ENCODE measurements at places on chromosomes 4 and X.

DNA sequence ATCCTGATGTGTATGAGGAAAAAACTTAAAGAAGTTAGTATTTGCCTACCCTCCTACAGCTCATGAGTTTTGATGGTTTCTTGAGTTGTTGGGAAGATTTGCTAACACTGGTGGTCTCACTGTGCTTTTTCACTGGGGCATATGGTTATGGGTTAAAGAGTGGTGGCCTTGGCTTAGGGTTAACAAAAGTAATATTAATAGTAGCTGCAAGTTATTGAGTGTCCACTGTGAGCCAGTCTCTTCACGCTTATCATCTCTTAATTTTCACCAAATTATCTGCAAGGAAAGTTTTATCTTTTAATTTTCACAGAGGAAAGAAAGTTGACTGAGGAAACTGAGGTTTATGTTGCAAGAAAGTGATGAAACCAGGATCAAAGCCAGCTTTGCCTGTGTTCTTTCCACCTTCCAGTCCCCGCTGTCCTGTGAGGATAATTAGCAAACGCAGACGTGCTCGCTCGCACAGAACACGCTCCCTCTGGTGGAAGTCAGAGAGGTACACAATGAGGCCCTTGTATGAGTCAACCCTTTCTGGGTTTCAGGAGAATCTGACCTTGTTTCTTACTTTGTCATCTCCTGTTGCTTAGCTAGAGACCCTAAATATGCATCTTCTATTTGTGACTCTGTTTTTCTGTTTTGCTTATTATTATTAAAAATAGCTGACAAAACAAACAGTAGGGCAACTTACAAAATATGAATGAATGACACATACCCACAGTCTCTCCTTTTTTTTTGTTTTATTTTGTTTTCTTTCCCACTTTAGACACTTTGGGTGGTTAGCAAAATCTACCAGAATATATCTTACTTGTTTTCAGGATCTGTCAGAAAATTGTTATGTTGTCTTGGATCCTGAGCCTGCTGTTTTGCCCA, 94.3 kb downstream of the DDIT4L start:
- peak; percentile 34 for DNase-seq

- no peak for DNase-seq
Observed at GRCh38 chrX:2462074-2462473, 38.7 kb downstream of the DHRSX start.

DNA sequence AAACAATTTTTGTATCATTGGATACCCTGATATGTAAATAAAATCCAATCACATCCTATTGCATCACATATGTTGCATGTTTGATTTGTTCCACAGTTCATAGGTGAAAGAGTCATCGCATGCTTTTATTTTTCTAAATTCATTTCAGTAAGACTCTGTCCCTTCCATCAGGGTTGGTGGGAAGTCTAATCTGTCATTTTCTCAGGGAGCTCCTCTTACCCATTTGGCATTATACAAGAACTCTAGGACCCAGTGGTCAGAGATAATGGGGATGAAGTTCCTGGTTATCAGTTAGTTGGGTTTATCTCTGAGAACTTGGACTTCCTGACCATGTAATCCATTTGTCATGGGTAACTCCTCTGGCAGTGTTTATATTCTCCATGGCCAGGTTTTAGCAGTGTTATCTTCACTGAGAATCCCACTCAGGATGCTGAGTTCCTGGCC, 227.1 kb upstream of the JADE1 start:
- no peak for DNase-seq

- no peak for DNase-seq
Observed at GRCh38 chr4:4914965-4915845, 55.7 kb downstream of the MSX1 start.

GRCh38 chr4:140247237-140247636, 93.3 kb upstream of the MAML3 start:
- no peak for DNase-seq

Measured in stimulated activated CD8-positive, alpha-beta memory T cell treated with anti-CD3 and anti-CD28 coated beads, Interleukin-7, amount 100 ng/mL, for 4 hours (primary cell).